ENCODE measurements at places on chromosomes 13 and 19. TPM values are rescaled to one million over a fixed set of nuclear protein-coding genes. Genes with fewer than 3 reads are reported as not detected.

DNA sequence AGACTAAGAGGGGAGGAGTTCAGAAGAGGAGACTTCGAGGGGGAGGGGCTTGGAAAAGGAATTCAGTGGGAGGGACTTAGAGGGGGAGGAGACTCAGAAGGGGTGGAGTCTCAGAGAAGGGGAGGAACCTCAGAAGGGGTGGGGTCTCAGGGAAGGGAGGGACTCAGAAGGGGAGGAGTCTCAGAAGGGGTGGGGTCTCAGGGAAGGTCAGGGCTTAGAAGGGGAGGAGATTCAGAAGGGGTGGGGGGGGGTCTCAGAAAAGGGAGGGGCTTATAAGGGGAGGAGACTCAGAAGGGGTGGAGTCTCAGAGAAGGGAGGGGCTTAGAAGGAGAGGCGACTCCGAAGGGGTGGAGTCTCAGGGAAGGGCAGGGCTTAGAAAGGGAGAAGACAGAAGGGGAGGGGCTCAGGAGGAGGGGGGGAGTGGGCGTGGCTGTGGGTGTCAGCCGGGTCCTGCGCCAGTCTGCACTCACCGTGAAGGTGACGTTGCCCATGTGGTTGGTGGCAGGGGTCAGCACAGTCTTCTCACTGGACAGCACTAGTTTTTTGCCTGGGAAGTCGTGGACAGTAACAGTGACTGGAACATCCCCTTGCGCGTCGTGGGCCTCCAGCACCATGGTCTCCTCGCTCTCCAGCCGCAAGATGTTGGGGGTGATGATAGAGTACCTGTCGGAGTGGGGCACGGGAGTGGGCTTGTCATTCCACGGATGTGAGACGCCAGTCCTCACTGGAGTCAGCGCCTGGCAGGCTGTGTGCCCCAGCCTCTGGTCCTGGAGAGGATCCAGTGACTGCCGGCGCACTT is 1.5 kb downstream of the C3 start:
- H3K27ac ChIP-seq, result no peak overlapping the region
- H3K4me1 ChIP-seq, result no peaks in the 10 kb centered on the region
- DNase-seq, result peak; percentile 38
- no peaks in the 10 kb centered on the region for H3K36me3 ChIP-seq
- no peak overlapping the region for H3K4me3 ChIP-seq

- H3K4me3 ChIP-seq, result no peak overlapping the region
- no peaks in the 10 kb centered on the region for H3K4me1 ChIP-seq
- H3K27ac ChIP-seq, result no peak overlapping the region
- no peak for DNase-seq
- no peaks in the 10 kb centered on the region for H3K36me3 ChIP-seq
Observed at GRCh38 chr13:54433493-54434206, 1405.0 kb downstream of the OLFM4 start.

- no peaks in the 10 kb centered on the region for H3K27me3 ChIP-seq
- no peak overlapping the region for H3K4me3 ChIP-seq
- H3K27ac ChIP-seq, result no peak overlapping the region
- no peaks in the 10 kb centered on the region for H3K4me1 ChIP-seq
- H3K36me3 ChIP-seq, result no peaks in the 10 kb centered on the region
Observed at GRCh38 chr13:25980255-25980654, 71.6 kb downstream of the SHISA2 start.

DNA sequence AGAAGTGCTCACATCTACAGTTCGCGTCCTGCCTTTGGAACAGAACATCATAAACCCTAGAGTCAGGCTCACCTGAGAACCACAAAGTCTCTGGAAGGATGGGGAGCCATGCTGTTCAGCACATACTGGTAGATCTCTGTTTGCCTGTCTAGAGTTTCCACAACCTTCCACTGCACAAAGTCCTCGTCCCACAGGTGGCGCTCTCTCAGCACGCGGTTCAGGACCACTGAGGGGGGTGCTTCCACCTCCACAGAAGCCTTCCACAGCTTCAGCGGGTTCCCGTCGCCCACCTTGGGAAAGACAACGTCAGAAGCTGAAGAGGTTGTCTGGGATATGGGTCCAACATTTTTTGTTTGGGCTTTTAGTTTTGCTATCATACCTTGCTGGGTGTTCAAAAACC is 93.6 kb downstream of the KL start:
- no peaks in the 10 kb centered on the region for H3K36me3 ChIP-seq
- H3K27ac ChIP-seq, result no peak overlapping the region
- no peak overlapping the region for H3K4me3 ChIP-seq

GRCh38 chr13:85512421-85512820 is 286.8 kb downstream of the SLITRK6 start:
- H3K4me3 ChIP-seq, result no peak overlapping the region
- no peak for DNase-seq
- H3K27me3 ChIP-seq, result no peaks in the 10 kb centered on the region
- H3K4me1 ChIP-seq, result no peaks in the 10 kb centered on the region

- H3K4me1 ChIP-seq, result no peaks in the 10 kb centered on the region
- no peak for DNase-seq
- H3K27me3 ChIP-seq, result no peaks in the 10 kb centered on the region
- no peak overlapping the region for H3K4me3 ChIP-seq
- H3K27ac ChIP-seq, result no peak overlapping the region
Observed at GRCh38 chr19:15111758-15112157, 4.6 kb downstream of the SYDE1 start.

DNA sequence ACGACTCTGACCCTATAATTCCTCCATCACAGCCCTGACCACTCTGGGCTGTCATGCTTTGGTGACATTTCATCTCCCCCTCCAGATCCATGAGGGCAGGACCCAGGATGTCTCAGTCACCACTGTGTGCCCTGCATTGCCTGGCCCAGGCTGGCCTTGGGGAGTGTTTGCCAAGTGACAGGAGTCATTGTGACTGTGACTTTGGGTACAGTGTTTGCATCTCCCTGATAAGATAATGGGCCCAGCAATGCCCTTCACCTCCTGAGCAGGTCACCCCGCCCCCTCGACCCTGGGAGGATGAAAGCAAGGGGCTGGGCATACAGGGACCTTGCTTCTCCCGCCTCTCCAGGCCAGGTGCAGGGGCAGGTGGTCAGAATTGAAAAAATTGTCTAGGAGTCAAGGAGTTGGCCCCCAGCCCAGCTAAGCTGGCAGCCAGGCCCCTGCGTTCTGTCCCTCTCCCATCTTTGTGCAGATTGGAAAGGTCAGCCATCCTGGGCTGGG is 5.9 kb upstream of the ATP4A start:
- DNase-seq, result no peak
- no peaks in the 10 kb centered on the region for H3K4me1 ChIP-seq
- no peaks in the 10 kb centered on the region for H3K36me3 ChIP-seq
- H3K4me3 ChIP-seq, result no peak overlapping the region

GRCh38 chr19:14333101-14333871 is 48.0 kb upstream of the ADGRE5 start:
- H3K4me1 ChIP-seq, result no peaks in the 10 kb centered on the region
- no peaks in the 10 kb centered on the region for H3K36me3 ChIP-seq
- no peak for DNase-seq
- peak overlapping the region; percentile 35 for H3K4me3 ChIP-seq
- H3K27ac ChIP-seq, result no peak overlapping the region
- H3K27me3 ChIP-seq, result no peaks in the 10 kb centered on the region

DNA sequence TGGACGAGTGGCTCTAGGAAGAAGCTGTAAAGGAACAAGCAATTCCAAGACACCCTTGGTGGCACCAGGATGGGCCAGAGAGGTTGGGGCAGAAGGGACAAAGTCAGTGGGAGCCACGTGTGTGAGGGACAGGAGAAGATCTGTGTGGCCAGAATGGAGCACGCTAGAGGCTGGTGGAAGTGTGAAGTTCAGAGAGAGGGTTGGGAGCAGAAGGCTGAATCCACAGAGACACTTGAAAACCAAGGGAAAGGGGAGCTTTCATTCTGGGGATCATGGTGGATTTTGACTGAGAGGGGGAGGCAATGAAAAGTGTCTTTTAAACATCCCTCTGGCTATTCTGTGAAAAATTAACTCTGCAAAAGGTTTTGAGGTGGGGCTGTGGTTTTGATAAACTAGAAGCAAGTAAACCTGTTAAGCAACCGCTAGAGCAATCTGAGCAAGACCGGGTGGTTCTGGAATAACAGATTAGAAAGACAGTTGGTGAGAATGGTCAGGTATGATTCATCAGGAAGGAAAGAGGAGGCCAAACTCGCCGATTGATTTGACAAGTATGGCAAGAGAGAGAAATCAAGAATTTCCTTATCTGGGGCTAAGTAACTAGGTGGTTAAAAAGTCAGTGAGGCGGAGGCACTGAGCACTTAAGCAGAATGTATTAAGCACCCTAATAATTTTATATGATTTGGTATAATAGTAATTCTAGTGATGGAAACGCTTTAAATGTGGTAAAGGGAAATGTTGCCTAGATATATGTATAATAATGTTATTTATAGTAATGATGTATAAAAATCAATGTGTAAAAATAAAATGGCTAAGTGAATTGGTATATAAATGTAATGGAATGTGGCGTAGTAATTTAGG is 140.0 kb downstream of the MYO16 start:
- no peak overlapping the region for H3K4me3 ChIP-seq
- peaks cover 3% of the 10 kb centered on the region for H3K27me3 ChIP-seq
- H3K4me1 ChIP-seq, result no peaks in the 10 kb centered on the region
- H3K27ac ChIP-seq, result no peak overlapping the region
- H3K36me3 ChIP-seq, result no peaks in the 10 kb centered on the region

DNA sequence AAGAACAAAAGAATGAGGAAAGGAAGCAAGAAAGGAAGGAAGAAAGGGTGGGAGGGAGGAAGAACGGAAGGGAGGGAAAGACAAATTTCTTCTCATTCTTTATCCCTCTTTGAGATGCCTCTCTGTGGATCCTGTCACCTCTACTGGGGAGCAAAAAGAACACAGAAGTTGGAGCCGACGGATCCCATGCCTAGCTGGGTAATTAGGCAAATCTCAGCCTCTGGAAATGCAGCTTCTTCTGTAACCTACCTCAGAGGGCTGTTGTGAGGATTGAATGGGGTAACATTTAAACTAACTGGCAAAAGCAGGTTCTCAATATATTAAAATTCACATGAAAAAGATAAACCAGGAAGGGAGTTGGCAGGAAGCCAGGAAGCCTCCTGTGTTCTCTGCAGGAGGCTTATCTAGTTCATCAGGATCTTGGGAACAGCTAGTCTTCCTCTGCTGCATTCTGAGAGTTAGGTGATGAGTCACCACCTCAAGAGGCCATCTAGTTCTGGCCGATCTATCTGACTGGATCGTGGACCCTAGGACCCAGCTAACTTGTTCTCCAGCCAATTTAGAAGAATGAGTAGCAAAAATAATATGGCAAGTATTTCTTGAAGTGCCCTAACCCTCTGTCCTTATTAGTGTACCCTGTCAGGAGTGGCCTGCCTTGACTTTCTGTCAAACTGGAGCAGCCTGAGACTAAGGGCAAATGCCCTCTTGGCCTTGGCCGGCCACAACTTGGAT is 15.2 kb upstream of the CPB2 start:
- H3K4me1 ChIP-seq, result peaks cover 11% of the 10 kb centered on the region
- DNase-seq, result no peak
- no peaks in the 10 kb centered on the region for H3K27me3 ChIP-seq
- H3K4me3 ChIP-seq, result no peak overlapping the region
- H3K36me3 ChIP-seq, result no peaks in the 10 kb centered on the region

- no peak within 1 kb of the TSS for H3K4me3 ChIP-seq
- no peaks in the 10 kb centered on the region for H3K4me1 ChIP-seq
- no peak for DNase-seq
- H3K36me3 ChIP-seq, result no peaks in the 10 kb centered on the region
- H3K27ac ChIP-seq, result no peak within 1 kb of the TSS
- no peaks in the 10 kb centered on the region for H3K27me3 ChIP-seq
Observed at GRCh38 chr19:54803410-54803809, at the start of gene KIR2DL4. Gene KIR2DL4 (plus strand): TSS chr19:54803610. CDS start chr19:54803652, 42 bp downstream.

DNA sequence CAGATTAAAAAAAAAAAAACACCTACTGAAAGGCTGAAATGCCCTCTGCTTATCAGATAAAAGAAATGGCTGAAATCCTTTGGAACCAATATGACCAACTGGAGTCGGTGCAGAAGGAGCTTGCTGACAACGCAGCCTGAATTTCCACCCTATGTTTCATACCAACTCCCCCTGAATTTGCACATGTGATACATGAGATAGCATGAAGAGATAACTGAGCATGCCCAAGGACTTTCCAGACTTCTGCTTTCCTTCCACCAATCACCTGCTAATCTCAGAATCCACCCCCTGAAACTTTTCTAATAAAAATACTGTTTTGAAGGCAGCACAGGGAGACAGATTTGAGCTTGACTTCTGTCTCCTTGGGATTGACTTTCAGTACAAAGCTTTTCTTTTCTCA is 32.2 kb upstream of the WDFY2 start:
- H3K27me3 ChIP-seq, result no peaks in the 10 kb centered on the region
- no peak overlapping the region for H3K4me3 ChIP-seq
- DNase-seq, result no peak
- no peak overlapping the region for H3K27ac ChIP-seq
- H3K4me1 ChIP-seq, result no peaks in the 10 kb centered on the region
- no peaks in the 10 kb centered on the region for H3K36me3 ChIP-seq

DNA sequence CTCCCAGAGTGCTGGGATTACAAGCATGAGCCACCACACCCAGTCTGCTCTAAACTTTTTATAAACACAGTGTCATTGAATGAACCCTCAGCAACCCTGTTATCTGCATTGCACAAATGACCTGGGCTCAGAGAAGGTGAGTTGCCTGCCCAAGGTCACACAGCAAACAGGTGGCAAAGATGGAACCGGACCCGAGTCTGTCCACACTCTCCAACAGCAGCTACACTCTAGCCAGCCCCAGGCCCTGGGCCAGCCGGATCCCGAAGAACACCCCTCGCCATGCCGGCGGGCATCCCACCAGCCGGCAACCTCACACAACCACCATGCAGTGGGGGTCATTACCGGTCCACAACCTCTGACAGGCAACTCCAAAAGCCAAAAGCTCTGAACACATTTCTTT is 14.5 kb downstream of the ERCC2 start:
- no peak overlapping the region for H3K4me3 ChIP-seq
- no peaks in the 10 kb centered on the region for H3K4me1 ChIP-seq
- H3K36me3 ChIP-seq, result no peaks in the 10 kb centered on the region

- no peak overlapping the region for H3K27ac ChIP-seq
- no peaks in the 10 kb centered on the region for H3K27me3 ChIP-seq
- H3K4me1 ChIP-seq, result peaks cover 8% of the 10 kb centered on the region
- no peak for DNase-seq
- H3K4me3 ChIP-seq, result no peak overlapping the region
Observed at GRCh38 chr13:112964971-112965492, 4.0 kb upstream of the MCF2L start.

- H3K4me3 ChIP-seq, result no peak overlapping the region
- no peak for DNase-seq
- no peaks in the 10 kb centered on the region for H3K27me3 ChIP-seq
Observed at GRCh38 chr13:49616676-49617065, 11.6 kb upstream of the ARL11 start.

GRCh38 chr13:28031896-28032288 is 43.4 kb upstream of the URAD start:
- H3K27me3 ChIP-seq, result peaks cover 4% of the 10 kb centered on the region
- H3K27ac ChIP-seq, result no peak overlapping the region
- no peaks in the 10 kb centered on the region for H3K4me1 ChIP-seq

- no peak overlapping the region for H3K4me3 ChIP-seq
- H3K27ac ChIP-seq, result no peak overlapping the region
- H3K4me1 ChIP-seq, result no peaks in the 10 kb centered on the region
- H3K27me3 ChIP-seq, result no peaks in the 10 kb centered on the region
- no peaks in the 10 kb centered on the region for H3K36me3 ChIP-seq
Observed at GRCh38 chr19:56838024-56838908, 2.3 kb downstream of the PEG3 start.

GRCh38 chr13:43316281-43316680 is 292.9 kb downstream of the DNAJC15 start:
- no peaks in the 10 kb centered on the region for H3K4me1 ChIP-seq
- DNase-seq, result no peak
- no peaks in the 10 kb centered on the region for H3K36me3 ChIP-seq
- H3K27ac ChIP-seq, result no peak overlapping the region
- no peaks in the 10 kb centered on the region for H3K27me3 ChIP-seq
- no peak overlapping the region for H3K4me3 ChIP-seq

TNFSF13B gene
- total RNA-seq, result 12.8 TPM

RELB gene
- total RNA-seq, result 71.3 TPM

WDR88 gene
- total RNA-seq, result not detected

DNAJC15 gene
- total RNA-seq, result 10.5 TPM

PBX4 gene
- 30.9 TPM for total RNA-seq

PCDH20 gene
- total RNA-seq, result not detected

CXCL17 gene
- total RNA-seq, result not detected

Measured in naive thymus-derived CD4-positive, alpha-beta T cell (primary cell).